Activated CD8-positive, alpha-beta memory T cell treated with anti-CD3 and anti-CD28 coated beads for 1 hour (primary cell): ENCODE measurements at places on chromosomes 1 and 21.

GRCh38 chr21:41898998-41899397 lies 19.9 kb upstream of the PRDM15 start:
- DNase-seq, result no peak

- no peak for DNase-seq
Measured at GRCh38 chr1:223709598-223709997, 2.7 kb upstream of the CAPN2 start.

GRCh38 chr1:198764748-198765147 lies 125.9 kb downstream of the PTPRC start:
- no peak for DNase-seq

- DNase-seq, result no peak
Measured at GRCh38 chr1:12078938-12079861, 16.1 kb downstream of the TNFRSF8 start.

DNA sequence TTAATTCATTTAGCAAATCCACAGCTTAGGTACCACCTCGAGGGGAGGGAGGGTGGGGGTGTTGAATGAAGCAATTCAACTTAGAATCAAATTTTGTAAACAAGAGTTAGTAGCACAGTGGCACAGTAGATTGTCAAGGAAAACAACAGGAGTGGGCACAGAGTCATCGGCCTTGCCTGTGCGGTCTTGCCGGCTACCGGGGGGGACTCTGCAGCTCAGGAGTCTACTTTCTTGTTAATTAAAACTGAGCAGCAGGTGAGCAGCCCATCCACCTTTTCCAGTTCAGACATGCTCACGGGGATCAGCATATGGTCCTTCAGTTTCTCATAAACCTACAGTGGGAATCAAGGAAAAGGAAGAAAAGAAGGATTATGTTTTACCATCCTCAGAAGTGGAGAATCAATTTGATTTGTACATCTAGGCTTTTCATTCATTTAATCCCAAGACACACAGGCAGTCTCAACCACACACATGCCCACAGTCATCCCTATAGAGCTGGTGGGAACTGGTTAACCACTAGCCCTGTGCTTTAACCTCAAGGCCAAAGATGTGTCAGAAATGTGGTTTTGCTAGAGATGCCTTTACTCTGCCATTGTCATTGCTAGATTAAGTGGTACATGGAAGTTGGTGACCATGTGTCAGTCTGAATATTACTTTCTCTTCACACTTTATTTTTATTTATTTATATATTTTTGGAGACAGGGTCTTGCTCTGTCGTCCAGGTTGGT lies 45.0 kb upstream of the BCL10 start:
- DNase-seq, result no peak

DNA sequence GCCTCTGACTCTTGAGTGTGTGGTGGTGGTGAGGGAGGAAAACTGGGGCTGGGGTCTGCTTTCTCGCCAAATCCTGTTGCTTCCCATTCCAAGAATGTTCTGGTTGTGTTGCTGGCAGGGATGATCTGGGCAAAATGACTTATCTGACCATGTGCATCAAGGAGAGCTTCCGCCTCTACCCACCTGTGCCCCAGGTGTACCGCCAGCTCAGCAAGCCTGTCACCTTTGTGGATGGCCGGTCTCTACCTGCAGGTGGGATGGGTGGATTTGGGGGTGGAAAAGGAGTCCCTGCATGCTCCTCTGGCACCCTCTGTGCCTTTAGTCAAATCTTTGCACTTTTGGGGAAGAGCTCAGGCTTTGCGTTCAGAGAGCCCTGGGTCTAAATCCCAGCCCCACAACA lies 18.1 kb downstream of the CYP4B1 start:
- DNase-seq, result no peak

DNA sequence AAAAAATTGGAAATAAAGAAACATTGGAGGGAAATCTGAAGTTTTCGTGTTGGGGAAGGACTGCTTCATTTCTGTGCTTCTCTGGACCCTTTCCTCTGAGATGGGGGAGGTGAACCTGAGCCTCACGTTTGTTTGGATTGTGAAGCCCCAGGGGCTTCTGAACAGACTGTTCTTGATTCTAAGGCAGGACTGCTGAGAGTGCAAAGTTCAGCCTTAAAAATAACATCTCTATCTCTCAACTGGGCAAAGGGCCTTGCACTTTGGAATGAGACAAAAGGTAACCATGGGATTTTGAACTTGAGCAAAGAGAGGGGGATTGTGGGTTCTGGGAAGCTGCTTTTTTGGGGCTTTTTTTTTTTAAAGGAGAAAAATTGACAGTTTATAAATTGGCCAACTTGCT lies 45.0 kb downstream of the GPR88 start:
- no peak for DNase-seq

GRCh38 chr1:39652554-39652953 lies 13.1 kb upstream of the HEYL start:
- DNase-seq, result no peak

DNA sequence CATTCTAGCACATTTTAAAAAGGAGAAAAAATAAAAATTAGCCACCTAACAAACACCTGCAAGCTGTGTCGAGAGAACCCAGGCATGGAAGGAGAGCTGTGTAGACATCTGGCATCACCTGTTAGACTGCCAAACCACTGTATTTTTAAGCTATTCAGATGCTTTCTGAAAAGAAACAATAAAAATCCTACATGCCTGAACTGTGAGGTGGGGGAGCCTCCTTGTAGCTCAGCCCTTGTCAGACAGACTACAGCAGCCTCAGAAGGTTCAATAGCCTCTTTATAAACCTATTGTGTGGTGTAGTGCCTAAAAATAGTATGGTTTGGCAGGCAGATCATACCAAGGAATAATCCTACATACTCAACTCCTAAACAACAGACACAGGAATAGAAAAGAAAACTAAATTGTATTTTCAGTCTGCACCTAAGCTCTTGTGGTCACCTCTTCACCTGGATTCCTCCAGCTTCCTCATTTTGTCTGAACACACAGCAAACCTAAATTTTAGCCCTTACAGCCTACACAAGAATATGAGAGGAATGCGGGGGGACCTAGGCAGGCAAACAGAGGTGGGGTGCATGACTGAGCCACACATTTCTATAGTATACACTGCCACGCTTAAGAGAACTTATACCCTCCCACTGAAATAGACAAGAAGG lies 67.0 kb downstream of the SIPA1L2 start:
- no peak for DNase-seq

- no peak for DNase-seq
Measured at GRCh38 chr1:85465099-85465785, at the start of gene DDAH1. DDAH1 (minus strand) TSS chr1:85465159; CDS start chr1:85465045, 114 bp downstream.

GRCh38 chr1:109887884-109888283 lies 22.8 kb upstream of the CSF1 start:
- DNase-seq, result no peak

DNA sequence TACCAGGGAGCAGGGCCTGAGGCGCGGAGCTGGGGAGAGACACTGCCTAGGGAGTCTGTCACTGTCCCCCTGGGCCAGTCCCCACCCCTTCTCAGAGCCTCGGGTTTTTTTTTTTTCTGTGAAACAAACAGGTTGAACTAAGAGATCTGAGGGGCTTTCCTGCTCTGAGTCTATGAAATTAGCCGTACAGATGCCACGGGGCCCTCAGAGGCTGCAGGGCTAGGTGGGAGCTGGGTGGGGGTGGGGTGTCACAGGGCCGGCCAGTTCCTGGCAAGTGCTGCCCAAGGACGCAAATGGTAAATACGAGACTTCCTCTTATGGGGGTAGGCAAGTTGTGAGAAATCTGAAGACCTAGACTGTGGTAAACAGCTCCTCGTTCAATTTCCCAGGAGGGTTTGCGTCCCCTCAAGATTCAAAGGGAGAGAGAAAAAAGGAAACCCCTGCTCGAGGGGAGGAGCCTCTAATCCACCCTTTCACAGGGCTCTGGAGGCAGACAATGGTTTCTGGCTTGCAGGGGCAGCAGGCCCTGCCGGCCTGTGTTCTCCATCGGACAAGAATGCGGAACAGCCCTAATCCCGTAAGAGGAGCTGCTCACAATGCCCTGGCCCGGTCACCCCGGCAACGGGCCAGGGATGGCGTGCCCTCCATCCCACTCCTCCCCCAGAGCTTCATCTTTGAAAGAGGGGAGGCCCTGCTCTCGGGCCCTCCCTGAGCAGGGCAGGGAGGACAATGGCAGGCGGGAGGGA lies 7.8 kb downstream of the NUAK2 start:
- DNase-seq, result no peak

DNA sequence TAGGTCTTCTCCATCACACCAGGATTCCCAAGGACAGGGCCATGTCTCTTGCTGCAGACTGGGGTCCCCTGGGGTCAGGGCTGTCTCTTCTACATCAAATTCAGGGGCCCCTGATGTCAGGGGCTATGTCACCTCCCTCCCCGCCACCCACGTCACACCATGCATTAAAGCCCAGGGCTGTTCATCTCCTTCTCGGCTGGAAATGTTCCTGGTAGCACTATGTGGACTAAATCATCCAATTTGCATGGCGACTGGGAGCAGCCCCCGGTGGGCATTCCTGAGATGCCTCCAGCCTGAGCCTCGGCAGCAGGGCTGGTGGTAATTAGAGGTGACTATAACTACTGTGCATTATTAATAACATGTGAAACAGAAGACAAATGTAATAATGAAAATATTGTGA lies 151.7 kb upstream of the HMGB4 start:
- DNase-seq, result no peak

DNA sequence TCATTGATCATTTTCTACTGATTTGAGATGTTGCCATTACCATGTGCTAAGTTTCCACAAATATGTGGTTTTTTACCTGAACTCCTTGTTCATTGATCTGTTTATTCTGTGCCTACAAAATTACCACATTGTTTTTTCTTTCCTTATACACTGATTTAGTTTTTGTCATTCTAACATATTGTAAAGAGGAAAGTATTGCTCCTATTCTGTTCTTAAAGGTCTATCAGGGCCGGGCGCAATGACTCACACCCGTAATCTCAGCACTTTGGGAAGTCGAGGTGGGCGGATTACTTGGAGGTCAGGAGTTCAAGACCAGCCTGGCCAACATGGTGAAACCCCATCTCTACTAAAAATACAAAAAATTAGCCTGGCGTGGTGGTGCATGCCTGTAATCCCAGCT lies 75.1 kb downstream of the CAMTA1 start:
- no peak for DNase-seq

DNA sequence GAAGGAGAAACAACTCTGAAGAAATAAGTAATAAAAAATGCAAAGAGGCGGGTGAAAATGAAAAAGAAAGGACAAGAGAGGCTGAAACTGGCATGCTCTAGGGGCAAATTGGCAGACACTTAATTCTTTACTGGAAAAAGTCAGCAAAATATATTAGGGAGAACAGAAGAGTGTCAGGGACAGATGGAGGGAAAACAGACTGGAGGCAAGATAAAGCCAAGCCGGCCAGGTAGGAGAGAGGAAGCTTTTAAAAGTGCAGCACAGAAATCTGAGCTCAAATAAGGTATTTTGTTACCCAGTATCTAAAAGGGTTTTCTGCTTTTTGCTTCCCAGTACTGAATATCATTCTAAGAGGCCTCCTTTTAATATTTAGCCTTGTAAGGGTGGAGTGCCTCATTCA lies 339.3 kb downstream of the PAPPA2 start:
- DNase-seq, result no peak

DNA sequence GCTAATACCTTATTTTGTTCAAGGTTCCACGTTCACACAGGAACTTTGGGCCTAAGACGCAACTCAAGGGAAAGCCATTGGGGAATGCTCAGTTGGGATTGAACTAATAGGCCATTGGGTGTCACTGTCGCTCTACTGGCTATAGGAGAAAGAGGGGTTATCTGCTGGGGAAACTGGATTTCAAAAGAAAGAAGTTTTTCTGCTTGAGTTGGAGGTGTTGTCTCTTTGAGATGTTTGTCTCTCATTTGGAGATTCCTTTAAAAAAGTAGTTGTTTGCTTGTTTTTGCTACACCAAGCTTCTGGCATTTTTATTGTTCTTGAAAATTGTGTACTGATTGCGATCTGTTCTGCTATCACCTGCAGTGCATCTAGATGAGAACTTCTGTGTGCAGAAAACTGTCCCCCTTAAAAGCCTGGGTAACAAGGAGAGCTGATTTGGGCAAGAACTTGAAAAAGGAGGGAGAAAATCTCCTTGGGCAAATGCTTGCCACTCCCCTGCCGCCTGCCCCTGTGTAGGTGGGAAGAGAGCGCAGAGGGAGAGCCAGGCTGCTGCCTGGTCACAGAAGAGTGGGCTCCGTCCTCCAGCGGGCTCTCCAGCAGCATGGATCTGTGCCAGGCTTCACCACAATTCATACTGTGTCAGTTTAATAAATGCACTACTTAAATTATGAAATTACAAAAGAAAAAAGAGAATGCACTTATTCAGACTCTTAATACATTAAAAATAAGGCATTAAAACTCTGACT lies 39.9 kb downstream of the PEX14 start:
- no peak for DNase-seq

- no peak for DNase-seq
Measured at GRCh38 chr1:15468145-15468544, 7.8 kb upstream of the CELA2B start.

DNA sequence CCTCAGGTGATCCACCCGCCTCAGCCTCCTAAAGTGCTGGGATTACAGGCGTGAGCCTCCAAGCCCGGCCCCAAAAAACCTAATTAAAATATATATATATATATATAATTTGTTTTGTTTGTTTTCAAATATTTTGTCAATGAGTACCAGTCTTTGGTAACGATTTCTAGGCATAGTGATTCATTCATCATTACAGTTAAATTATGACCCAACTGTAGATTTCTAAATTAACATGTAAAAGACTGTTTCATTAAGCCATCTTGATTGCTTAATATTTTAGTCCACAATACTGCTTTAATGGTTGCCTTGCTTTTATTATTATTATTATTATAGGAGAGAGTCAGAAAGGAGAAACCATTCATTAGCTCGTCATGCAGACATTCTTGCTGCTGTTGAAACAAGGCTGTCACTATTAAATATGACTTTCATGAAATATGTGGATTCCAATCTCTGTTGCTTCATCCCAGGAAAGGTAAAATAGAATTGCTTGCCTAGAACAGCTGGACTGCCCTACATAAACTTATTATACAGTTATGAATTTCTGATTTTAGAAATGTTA lies 19.9 kb downstream of the FBXO28 start:
- DNase-seq, result no peak

- no peak for DNase-seq
Measured at GRCh38 chr1:224637515-224637914, 21.4 kb downstream of the CNIH3 start.

- no peak for DNase-seq
Measured at GRCh38 chr1:198099755-198100154, 57.0 kb upstream of the NEK7 start.

GRCh38 chr1:245788269-245788668 lies 633.5 kb downstream of the KIF26B start:
- DNase-seq, result no peak
